ENCODE measurements at places on chromosomes 1 and 21.

DNA sequence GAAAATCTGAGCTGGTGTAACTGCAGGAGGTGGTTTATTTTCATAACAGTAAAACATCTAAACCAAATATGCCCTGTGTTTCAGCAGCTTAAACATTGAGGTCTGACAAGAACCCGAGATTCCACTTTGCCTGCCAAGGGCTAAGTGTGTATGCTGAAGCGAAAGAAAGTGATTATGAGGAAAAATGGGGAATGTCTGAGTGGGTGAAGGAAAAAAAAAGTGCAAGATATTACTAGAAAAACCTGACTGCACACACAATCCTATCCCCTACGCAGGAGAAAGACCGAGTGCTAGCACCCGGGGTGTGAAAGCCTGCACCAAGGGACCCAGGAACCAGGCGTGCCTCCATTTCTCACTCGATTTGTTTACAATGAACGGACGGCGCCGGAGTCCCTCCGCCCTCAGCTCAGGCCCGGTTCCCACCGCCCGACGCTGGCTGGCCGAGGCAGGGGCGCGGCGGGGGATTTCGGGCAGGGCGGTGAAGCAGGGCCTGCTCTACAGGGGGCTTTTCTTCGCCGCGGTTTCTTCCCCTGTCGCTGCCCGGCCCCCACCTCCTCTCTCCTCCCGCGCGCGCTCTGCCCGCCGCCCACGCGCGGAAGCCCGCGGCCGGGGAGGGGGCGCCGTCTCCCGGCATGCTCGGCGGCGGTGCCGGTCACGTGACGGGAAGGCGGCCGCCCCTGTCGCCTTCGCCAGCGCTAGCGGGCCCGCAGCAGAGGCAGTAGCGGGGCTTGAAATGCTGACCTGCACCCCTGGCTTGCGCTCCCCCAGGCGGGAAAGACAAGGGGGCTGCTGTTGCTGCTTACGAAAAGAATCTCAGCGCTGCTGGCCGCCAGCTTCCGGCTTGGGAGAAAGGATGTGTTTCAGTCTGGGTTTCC lies 35.9 kb downstream of the ITPKB start:
- peak; percentile 80 for DNase-seq

DNA sequence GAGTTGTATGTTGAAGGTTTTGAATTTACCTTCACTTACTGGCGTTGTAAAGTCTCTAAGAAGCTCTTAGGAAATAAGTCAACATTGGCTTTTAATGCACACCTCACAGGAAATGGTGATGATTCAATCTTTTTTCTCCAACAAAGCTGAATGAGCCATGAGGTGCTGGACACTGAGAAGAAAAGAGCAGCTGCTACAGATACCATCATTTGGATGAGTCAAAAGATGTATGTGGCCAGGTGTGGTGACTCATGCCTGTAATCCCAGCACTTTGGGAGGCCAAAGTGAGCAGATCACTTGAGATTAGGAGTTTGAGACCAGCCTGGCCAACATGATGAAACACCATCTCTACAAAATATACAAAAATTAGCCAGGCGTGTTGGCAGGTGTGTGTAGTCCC lies 3.3 kb upstream of the IL23R start:
- no peak for DNase-seq

- no peak for DNase-seq
These were observed 22.7 kb upstream of the AADACL3 start for GRCh38 chr1:12692967-12693782.

DNA sequence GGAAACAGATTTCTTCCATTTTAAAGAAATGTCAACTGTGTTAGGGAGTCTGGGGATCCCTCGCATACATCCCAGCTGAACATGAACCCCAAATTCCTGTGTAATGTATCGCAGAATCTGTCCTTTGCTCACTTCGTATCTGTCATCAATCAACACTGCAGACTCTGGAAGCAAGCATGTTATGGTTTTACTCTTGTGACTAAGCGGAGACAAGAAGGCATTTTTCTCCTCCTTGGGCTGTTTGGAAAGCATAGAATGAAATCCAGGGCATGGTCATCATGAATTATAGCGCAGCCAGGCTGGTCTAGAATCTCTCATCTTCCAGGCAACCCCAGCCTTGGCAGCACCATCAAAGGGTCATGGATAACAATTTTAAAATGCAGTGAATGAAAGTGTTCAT lies 290.2 kb downstream of the KIF26B start:
- no peak for DNase-seq

GRCh38 chr1:230170622-230171021 lies 103.6 kb downstream of the GALNT2 start:
- DNase-seq: no peak

- no peak for DNase-seq
These were observed 129.7 kb upstream of the FAM72C start for GRCh38 chr1:144101397-144102045.

DNA sequence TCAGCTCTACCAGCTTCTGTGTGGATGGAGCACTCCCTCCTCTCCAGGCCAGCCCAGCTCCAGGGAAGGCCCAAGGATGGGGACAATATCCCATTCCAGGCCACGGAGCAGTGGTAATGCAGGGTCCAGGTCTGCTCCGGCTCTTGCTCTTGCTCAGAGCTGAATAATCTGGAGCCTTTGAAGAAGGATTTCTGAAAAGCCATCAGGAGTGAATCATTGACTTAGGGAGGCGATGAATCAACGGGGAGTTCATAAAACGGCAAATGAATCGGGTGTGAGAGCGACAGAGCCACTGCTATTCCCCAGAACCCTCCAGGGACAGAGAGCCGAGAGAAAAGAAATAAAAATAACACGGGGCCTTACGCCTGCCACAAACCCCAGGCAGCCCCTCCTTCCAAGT lies 7.7 kb downstream of the POU3F1 start:
- no peak for DNase-seq

- no peak for DNase-seq
These were observed 12.3 kb downstream of the KAZN start for GRCh38 chr1:14610761-14611160.

GRCh38 chr1:119327094-119327449 lies 41.5 kb upstream of the HAO2 start:
- no peak for DNase-seq

GRCh38 chr1:90717665-90718410 lies 736 bp upstream of the BARHL2 start:
- DNase-seq: no peak

GRCh38 chr1:228059634-228060457 lies 22.7 kb upstream of the ARF1 start:
- DNase-seq: no peak

DNA sequence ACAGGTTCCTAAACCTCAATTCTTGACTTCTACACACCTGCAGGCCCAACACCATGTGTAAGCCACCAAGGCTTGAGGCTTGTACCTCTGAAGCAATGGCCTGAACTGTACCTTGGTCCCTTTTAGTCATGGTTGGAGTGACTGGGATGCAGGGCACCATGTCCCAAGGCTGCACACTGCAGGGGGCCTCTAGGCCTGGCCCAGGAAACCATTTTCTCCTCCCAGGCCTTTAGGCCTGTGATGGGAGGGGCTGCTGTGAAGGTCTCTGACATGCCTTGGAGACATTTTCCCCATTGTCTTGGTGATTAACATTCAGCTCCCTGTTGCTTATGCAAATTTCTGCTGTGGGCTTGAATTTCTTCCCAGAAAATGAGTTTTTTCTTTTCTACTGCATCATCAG lies 75.8 kb upstream of the ZNF678 start:
- no peak for DNase-seq

DNA sequence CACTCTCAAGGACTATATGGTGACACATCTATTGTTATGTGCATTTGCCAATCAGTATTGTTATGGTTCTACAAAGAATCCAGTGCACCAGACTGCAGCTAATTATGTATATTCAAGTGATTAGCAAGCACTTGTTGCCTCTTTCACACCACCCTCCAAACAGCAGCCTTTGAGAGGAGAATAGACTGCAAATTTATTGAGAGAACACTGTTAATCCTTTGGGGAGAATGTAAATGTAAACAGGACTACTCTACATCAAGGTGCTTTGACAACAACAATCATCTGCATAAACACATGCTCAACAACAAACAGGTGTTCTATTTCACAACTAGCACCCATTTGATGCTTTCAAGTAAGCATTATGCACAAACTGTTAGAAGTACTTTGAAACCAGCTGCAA lies 117.4 kb downstream of the AKT3 start:
- DNase-seq: no peak

GRCh38 chr1:148318123-148318903 lies 164.8 kb downstream of the PPIAL4G start:
- DNase-seq: no peak

DNA sequence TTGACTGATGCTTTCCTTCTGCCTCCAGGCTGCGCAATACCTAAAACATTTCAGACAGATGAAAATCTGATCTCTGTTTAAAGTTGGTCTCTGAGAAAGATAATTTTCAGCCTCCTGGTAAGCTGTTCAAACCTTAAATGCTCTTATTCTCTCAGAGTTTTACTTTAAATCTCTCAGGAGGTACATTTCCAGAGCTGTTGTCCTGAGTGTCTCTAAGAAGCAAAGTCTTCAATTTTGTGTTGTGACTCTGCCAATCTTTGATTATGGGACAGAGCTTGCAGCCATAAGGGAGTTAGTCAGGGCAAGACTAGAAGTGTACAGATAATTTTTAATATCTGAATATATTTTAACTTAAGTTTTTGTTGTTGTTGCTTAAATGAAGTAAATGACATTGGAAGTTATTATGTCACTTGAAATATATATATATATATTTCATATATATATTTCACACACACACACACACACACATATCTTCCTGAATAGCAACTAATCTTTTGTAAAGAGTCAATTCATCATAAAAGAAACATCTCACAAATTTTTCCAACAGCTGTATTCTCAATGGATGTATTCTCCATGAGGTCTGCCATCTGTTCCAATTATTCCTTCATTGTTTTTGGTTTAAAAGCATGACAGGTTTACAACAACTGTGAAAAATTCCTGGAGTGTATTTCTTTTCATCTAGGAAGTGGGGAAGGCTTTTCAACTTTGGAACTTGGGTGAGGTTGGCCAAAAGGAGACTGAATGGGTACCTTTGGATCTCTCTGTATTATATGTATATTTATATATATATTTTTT lies 259.4 kb downstream of the BACH1 start:
- DNase-seq: no peak

DNA sequence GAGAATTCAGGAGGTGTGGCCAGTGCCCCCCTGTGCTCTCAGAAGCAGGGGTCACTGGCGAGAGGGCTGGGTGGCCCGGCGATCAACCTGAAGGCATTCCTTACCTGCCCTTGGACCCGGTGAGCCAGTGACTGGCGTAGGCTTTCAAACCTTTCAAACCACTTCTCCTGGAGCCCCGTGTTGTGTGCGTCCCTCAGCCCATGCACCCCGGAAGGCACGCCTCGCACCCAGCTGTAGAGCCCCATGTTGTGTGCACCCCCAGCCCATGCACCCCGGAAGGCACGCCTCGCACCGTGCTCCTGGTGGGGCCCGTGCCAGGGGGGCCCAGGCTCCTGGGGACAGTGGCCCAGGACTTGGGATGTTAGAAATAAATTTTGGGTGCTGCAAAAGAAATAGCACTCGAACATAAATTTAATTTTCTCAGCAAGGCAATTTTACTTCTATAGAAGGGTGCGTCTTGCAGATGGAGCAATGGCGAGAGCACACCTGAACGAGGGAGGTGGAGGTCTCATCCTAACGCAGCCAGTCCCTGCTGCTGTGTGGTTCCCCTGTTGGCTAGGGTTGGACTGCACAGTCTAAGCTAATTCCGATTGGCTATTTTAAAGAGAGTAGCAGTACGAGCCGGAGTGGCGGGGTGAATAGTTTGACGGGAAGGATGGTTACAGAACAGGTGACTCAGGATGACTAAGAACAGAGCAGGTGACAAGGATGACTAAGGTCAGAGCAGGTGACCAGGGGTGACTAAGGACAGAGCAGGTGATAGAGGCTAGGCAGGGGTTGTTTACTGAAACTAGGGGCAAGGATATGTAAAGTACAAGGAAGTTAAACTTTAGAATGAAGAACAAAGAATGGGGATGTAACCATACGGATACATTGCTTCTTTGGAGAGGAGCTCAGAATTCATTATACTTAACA lies 47.4 kb downstream of the PRKCZ start:
- no peak for DNase-seq

- DNase-seq: peak; percentile 41
These were observed 179.0 kb downstream of the ADSS2 start for GRCh38 chr1:244272471-244273261.

- no peak for DNase-seq
These were observed 66.1 kb downstream of the TENT5C start for GRCh38 chr1:117671781-117672501.

GRCh38 chr1:169260478-169261151 lies 107.0 kb downstream of the NME7 start:
- no peak for DNase-seq

- DNase-seq: no peak
These were observed 12.3 kb upstream of the PHC2 start for GRCh38 chr1:33443080-33443704.

- DNase-seq: no peak
These were observed 607.9 kb upstream of the TMPRSS15 start for GRCh38 chr21:19011451-19011850.

- no peak for DNase-seq
These were observed 69.8 kb downstream of the TBX15 start for GRCh38 chr1:118918230-118918939.

DNA sequence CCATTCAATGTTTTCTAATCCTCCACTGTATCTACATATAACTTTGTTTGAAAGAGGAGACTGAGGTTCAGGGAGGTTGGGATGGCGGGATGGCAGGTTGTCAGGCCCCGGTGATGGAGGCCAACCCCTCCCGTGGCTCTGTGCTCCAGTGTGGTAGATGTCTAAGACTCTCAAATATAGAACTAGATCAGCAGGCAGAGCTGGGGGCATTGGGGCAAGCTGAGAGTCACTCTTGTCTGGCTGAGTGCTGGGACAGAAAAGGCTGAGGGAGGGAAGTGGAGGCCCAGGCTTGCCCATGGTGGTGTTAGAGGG lies 1.7 kb downstream of the IL6R start:
- DNase-seq: no peak

DNA sequence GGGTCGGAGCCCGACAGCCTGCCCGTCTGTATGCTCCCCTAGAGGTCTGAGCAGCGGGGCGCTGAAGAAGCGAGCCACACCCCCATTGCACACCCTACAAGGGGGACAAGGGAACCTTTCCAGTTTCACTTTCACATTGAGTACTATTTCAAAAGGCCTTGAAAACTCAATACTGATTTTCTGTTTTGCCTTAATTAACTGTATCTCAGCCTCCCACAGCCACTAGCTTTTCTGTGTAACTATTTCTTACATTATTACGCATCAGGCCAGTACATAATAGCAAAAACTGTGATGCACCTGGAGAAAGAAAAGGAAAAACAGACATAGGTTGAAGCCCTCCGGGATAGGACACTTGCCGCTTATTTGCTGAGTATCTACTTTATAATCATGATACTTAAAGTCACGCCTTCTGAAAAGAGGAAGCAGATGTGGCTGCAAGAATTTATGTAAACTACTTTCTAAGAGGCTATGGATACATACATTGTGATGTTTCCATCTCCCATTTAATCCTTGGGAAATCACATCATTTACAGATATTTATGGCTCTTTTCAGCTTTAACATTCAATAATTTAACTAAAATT lies 1719.5 kb downstream of the MRPL39 start:
- DNase-seq: no peak

- no peak for DNase-seq
These were observed 33.2 kb upstream of the RBM15 start for GRCh38 chr1:110305900-110306420.
